NCI-H2227 treated with DMSO at 0.1 percent for 48 hours (cell line): ENCODE measurements at places on chromosomes 16 and 17.

DNA sequence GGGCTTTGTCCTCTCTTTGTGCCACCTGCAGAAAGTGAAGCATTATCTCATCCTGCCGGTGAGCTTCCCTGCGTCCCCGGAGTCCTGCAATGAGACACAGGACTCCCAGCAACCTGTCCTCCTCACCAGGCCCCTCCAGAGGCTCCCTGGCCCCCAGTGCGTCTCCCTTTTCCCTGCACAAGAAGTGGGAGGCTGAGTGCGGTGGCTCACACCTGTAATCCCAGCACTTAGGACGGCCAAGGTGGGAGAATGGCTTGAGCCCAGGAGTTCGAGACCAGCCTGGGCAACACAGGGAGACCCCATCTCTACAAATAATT is 8.4 kb downstream of the GRB7 start:
- DNase-seq, result no peak

- no peak for DNase-seq
These were observed 4.1 kb downstream of the PDF start for GRCh38 chr16:69326172-69326873.

GRCh38 chr16:47523342-47524006 is 62.3 kb downstream of the PHKB start:
- no peak for DNase-seq

GRCh38 chr17:79080349-79080748 is 5.7 kb downstream of the ENGASE start:
- no peak for DNase-seq

- no peak for DNase-seq
These were observed 18.3 kb downstream of the ZNF750 start for GRCh38 chr17:82821554-82821953.
